Left ventricle myocardium inferior (tissue), 1 donor: ENCODE measurements at places on chromosomes 7 and 10. TPM values are rescaled to one million over a fixed set of nuclear protein-coding genes. Genes with fewer than 3 reads are reported as not detected.

Gene TMEM196
- not detected for total RNA-seq

Gene FAM237B
- total RNA-seq = not detected

DNA sequence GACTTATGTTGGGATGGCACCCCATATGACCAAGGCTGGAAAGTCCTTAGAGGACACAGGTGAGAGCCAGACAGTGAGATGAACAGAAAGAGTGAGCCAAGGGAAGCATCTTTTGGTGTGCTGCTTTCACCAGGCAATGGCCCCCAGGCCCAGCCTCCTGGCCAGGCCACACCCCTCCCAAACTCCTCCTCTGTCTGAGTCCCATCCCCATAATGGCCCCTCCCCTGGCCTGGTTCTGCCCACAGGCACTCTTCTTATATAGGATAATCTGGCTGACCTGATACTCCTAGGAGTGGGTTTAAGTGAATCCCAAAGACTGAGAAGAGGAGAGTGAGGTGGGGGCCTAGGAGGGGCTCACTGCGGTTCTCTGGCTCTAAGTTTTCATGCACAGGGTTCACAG, 252.5 kb downstream of the RPS24 start:
- no peak overlapping the region for H3K27ac ChIP-seq
- no peaks in the 10 kb centered on the region for H3K4me1 ChIP-seq
- H3K27me3 ChIP-seq = no peaks in the 10 kb centered on the region
- DNase-seq = no peak
- no peaks in the 10 kb centered on the region for H3K36me3 ChIP-seq

Gene CYREN
- 29.8 TPM for total RNA-seq

- peaks cover 7% of the 10 kb centered on the region for H3K4me1 ChIP-seq
- H3K4me3 ChIP-seq = no peak overlapping the region
- no peak overlapping the region for H3K27ac ChIP-seq
- DNase-seq = no peak
Observed at GRCh38 chr7:105188201-105188600, 174.2 kb downstream of the KMT2E start.

GRCh38 chr10:11164803-11165590, 147.3 kb downstream of the CELF2 start:
- H3K4me3 ChIP-seq = peak overlapping the region; percentile 80
- DNase-seq = peak; percentile 70
- no peaks in the 10 kb centered on the region for H3K27me3 ChIP-seq
- H3K36me3 ChIP-seq = peaks cover 3% of the 10 kb centered on the region
- H3K4me1 ChIP-seq = peaks cover 99% of the 10 kb centered on the region

Gene NKX1-2
- not detected for total RNA-seq

Gene CCL26
- 0.49 TPM for total RNA-seq

DNA sequence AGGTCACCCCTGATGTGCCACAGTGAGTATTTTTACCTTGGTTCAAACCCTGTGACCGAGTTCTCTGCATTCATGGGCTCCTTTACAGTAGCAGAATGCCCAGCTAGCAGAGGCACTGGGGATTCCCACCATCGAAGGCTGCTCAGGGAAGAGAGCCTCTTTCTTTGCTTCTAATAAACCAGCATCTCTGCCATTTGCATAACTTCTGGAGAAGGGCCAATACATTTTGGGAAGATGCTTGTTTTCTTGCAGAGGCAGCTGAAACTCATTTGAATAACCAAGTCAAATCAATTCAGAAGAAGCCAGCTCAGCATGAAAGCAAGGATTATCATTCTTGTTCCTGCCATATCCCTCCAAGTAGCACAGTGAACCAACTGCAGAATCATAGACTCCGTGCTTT, 82.9 kb upstream of the WDR11 start:
- no peaks in the 10 kb centered on the region for H3K4me1 ChIP-seq
- H3K27me3 ChIP-seq = peaks cover 23% of the 10 kb centered on the region
- H3K27ac ChIP-seq = no peak overlapping the region
- H3K4me3 ChIP-seq = no peak overlapping the region
- no peak for DNase-seq
- H3K36me3 ChIP-seq = no peaks in the 10 kb centered on the region

DNA sequence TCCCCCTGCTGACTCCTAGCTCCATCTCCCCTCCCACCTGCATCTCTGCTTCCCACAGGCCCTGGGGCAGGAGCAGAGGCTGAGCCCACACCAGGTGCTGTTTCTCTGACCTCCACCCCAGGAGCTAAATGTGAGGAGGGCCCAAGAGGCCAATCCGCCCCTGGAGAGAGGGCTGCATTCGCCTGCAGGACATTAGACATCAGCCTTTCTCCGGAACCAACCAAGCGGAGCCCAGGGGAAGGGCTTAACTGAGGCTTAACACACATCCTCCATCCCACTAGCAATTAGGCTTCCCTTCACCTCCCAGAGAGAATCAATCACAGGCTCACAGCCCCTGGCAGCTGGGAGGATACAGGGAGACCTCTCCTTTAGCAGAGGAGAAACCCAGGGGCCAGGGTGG, 50.5 kb downstream of the SH3PXD2A start:
- H3K4me1 ChIP-seq = peaks cover 37% of the 10 kb centered on the region
- no peak for DNase-seq
- H3K27ac ChIP-seq = no peak overlapping the region
- peaks cover 13% of the 10 kb centered on the region for H3K36me3 ChIP-seq

- no peak overlapping the region for H3K27ac ChIP-seq
- no peaks in the 10 kb centered on the region for H3K27me3 ChIP-seq
- H3K4me1 ChIP-seq = peaks cover 6% of the 10 kb centered on the region
- no peaks in the 10 kb centered on the region for H3K36me3 ChIP-seq
- DNase-seq = no peak
Observed at GRCh38 chr7:87505122-87505521, 29.6 kb upstream of the ABCB4 start.

- no peaks in the 10 kb centered on the region for H3K36me3 ChIP-seq
- H3K27me3 ChIP-seq = no peaks in the 10 kb centered on the region
- peaks cover 14% of the 10 kb centered on the region for H3K4me1 ChIP-seq
- no peak overlapping the region for H3K27ac ChIP-seq
- DNase-seq = no peak
Observed at GRCh38 chr10:15572531-15573045, 147.1 kb downstream of the ITGA8 start.

DNA sequence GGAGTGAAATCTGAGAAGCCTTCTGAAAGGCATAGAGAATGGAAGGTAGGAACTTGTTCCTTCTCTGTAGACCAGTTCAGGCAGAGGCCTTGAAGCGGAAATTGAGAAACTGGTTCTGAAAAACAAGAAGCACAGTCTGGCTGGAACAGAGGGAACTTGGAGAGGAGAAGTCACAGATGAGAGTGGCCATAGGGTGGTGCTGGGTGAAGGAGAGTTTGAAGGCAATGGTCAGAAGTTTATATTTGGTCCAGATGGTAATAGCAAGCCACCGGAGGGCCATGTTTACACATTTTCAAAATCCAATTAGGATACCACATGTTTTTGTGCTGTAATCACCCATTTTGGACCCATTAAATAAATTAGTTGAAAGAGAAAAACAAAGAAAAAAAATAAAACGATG, 692.5 kb downstream of the INHBA start:
- no peaks in the 10 kb centered on the region for H3K36me3 ChIP-seq
- no peak overlapping the region for H3K4me3 ChIP-seq
- H3K4me1 ChIP-seq = peaks cover 25% of the 10 kb centered on the region

DNA sequence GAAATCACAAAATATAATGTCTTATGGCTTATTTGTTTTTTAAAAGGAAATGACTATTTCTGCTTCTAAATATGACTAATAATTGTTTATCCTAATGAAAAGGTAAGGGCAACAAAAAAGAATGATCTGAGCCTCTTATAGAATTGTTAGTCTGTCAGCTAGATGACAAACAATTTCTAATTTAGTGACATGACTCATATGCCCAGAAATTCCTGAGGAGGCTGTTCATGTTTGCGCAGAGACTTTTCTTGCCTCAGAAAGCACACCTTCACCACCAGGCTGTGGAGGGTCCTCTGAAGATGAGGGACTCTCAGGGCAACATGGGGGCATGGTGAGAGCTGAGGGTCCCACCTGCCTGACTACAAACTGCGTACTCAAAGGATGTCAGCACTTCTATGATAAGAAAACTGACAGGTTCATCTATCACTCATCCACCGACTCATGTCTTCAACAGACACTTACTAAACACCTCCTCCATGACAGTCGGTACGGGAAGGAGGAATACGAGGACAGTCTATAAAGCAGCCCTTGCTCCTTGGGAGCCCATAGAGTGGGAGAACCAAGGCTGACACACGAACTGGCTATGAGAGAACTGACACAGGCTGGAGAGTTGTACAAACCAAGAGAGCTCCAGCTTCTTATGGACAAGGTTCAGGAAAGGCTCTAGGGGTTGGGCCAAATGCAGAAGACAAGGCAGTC, 102.0 kb downstream of the PKD1L1 start:
- no peaks in the 10 kb centered on the region for H3K27me3 ChIP-seq
- H3K36me3 ChIP-seq = no peaks in the 10 kb centered on the region
- peak overlapping the region; percentile 1 for H3K27ac ChIP-seq

DNA sequence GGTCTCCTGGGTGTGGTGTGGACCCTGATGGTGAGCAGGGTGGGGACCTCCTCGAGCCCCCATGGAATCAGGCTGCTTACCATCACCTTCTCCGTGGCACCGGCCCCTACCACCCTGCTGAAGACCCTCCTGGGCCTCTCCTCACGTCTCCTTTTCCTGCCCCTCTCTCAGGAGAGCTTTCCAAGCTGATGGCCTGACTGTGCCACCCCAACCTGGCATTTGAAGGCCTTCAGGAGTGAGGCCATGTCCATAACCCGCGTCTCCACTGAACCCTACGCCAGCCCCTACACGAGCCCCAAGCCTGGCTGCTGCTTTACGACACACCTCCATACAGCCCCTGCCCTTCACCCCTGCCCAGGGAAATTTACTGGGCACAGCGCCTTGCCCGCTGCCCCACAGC, 55.4 kb downstream of the ZRANB1 start:
- no peak overlapping the region for H3K27ac ChIP-seq
- DNase-seq = no peak
- H3K4me1 ChIP-seq = peaks cover 55% of the 10 kb centered on the region
- no peaks in the 10 kb centered on the region for H3K27me3 ChIP-seq

Gene PPP1R3C
- total RNA-seq = 236 TPM

Gene TMEM184A
- total RNA-seq = 0.36 TPM

Gene KLF14
- total RNA-seq = 0.11 TPM

DNA sequence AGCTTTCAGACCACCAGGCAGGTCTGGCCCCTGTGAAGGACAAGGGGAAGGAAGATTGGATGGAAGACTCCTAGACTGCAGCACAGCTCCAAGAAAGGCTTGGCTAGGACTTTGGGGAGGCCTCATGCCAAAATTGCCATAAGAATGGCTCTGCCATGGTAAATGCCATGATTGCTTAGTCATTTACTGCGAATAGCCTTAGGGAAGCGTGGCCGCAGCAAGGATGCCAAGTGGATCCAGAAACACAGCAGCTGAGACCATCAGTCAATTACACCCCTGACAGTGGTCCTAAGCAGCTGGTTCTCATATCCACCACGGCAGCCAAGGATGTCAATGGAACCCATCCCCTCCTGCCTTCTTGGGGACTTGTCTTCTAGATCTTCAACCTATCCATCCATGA, 88.2 kb upstream of the AUTS2 start:
- no peak overlapping the region for H3K4me3 ChIP-seq
- H3K4me1 ChIP-seq = no peaks in the 10 kb centered on the region
- no peaks in the 10 kb centered on the region for H3K36me3 ChIP-seq
- DNase-seq = no peak

GRCh38 chr7:120873401-120873800, 15.5 kb upstream of the TSPAN12 start:
- H3K4me1 ChIP-seq = no peaks in the 10 kb centered on the region
- H3K27ac ChIP-seq = no peak overlapping the region
- DNase-seq = no peak
- no peak overlapping the region for H3K4me3 ChIP-seq
- H3K27me3 ChIP-seq = no peaks in the 10 kb centered on the region
- no peaks in the 10 kb centered on the region for H3K36me3 ChIP-seq

Gene NUTM2A
- 2.2 TPM for total RNA-seq

DNA sequence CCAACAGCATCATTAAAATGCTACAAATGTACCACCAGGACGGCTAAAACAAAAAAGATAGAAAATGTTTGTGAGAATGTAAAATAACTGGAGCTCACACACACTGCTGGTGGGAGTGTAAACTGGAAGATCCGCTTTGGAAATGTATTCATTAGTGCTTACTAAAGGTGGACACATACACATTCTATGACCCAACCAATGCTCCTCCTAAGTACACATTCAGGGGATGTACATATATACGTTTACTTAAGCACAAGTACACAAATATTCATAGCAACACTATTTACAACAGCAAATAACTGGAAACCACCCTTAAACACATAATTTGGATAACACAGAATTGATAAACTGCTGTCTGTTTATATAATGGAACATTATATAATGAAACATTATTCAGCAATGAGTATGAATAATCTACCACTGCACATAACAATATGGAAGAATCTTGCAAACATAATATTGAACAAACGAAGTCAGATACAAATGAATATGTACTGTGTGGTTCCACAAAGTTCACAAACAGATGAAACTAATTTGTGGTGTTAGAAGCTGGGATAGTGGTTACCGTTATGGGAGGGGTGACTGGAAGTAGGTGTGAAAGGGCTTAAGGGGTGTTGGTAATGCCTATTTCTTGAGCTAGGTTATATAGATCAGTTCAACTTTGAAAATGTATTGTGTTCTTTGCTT, 52.1 kb downstream of the STRA8 start:
- H3K4me1 ChIP-seq = peaks cover 5% of the 10 kb centered on the region
- no peaks in the 10 kb centered on the region for H3K27me3 ChIP-seq
- no peak overlapping the region for H3K4me3 ChIP-seq
- no peak overlapping the region for H3K27ac ChIP-seq
- H3K36me3 ChIP-seq = no peaks in the 10 kb centered on the region
- no peak for DNase-seq
